NCI-H1092 (cell line): ENCODE measurements at places on chromosomes 3 and 15.

- no peak for DNase-seq
Observed at GRCh38 chr15:84001655-84002054, 233.9 kb upstream of the GOLGA6L4 start.

- no peak for DNase-seq
Observed at GRCh38 chr15:75810874-75811498, 32.3 kb upstream of the UBE2Q2 start.

DNA sequence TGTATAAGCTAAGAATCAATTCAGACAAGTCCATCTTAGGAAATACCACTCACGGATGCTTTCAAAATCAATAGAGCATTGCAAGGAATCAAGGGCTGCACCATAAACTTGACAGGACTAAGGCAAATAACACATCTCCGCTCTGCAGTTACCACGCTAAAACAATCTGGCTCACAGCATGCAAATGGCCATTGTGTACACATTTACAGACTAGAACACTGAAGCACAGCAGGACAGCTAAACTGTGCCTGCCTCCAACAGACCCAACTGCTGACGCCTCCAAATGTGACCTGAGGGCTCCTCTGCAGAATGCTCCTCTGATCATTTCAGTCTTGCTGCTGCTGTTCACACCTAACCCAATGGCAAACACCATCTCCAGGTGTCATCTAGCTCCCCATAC is 104.3 kb downstream of the MEX3B start:
- DNase-seq = no peak

DNA sequence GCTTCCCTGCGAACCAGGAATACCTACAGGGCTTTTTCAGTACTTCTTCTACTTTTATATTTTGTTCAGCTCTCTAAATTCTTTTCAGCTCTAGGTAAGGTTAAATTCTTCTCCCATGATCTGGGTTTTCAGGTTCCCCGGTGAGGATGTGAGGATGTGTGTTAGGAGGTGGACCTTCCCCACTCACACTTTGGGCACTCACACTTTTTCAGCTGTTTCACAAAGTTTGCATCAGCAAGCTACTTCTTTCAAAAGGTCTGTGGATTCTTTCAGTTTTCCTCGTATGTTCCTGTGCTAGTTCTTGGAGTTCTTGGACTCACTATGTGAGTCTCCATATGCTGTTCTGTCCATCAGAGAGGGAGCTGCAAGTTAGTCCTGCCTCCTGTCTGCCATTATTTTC is 13.9 kb upstream of the OR5K2 start:
- no peak for DNase-seq

GRCh38 chr3:106367496-106367895 is 498.7 kb upstream of the CBLB start:
- no peak for DNase-seq
